ENCODE measurements at places on chromosomes 3 and 15.

DNA sequence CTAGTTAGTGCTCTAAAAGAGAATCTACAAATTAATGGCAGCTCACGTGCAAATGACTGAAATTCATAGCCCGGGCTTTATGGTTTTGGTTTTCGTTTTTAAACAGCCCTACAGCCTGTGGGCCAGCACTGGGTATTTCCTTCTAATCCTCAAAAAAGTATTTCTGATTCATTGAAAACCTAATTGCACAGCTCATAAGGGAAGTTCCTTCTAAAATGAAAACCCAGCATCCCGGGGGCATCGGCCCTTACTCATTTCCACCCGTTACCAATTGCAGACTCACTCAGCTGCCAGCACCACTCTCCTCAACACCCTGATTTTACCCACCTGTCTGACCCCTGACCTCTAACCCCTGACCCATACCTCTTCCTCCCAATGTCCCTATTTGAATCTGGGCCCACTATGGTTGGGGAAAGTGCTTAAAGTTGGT is 59.5 kb upstream of the ZNF148 start:
- DNase-seq, result no peak

DNA sequence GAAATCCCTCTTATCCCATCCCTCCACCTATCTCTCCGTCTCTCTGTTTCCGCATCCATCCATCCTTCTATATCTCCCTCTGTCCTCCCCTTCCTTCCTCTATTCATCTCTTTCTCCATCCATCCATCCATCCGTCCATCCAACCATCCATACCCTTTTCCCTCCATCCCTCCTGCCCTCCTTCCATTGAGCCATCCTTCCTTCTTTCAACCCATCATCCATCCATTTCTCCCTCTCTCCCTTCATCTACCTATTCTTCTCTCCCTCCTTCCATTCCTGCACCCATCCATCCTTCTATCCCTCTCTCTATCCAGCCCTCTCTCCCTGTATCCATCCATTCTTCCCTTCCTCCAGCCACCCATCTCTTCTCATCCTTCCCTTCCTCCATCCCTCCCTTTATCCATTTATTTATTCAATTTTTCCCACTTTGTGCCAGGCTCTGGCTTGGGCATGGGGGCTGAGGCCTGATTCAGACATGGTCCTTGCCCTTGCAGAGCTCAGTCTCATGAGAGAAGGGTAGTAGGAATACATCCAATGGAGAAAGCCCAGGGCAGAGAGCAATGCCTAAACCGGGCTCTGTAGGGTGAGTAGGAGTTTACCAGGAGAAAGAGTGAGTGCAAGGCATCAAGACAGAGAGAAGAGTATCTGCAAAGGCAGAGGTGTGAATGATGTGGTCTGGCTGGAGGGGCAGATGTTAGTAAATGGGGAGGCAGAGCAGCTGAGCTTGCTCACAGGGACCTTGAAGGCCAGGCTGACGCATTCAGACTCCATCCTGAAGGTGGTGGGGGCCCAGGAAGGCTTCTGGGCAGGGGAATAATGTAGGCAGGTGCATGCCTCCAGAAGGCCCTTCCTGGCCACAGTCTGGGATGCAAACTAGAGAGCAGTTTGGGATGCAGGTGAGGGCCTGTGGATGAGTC is 19.5 kb upstream of the FBLN2 start:
- DNase-seq, result no peak

DNA sequence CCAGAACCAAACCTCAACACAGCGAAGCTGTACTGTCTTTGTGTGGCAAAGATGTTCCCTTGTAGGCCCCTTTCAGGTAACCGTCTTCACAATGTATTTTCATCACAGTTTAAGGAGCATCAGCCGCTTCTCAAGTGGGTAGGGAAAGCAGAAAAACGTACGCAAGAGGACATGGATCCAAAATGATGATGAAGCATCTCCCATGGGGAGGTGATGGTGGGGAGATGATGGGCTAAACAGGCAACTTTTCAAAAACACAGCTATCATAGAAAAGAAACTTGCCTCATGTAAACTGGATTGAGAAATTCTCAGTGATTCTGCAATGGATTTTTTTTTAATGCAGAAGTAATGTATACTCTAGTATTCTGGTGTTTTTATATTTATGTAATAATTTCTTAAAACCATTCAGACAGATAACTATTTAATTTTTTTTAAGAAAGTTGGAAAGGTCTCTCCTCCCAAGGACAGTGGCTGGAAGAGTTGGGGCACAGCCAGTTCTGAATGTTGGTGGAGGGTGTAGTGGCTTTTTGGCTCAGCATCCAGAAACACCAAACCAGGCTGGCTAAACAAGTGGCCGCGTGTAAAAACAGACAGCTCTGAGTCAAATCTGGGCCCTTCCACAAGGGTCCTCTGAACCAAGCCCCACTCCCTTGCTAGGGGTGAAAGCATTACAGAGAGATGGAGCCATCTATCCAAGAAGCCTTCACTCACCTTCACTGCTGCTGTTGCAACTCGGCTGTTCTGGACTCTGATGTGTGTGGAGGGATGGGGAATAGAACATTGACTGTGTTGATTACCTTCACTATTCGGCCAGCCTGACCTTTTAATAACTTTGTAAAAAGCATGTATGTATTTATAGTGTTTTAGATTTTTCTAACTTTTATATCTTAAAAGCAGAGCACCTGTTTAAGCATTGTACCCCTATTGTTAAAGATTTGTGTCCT is 60.0 kb downstream of the AAGAB start:
- DNase-seq, result no peak

- DNase-seq, result no peak
Measured at GRCh38 chr3:15630646-15631350, 29.3 kb downstream of the BTD start.

GRCh38 chr3:47365213-47366153 is 15.3 kb upstream of the PTPN23 start:
- no peak for DNase-seq

GRCh38 chr15:88628018-88628654 is 7.0 kb downstream of the AEN start:
- DNase-seq, result no peak

Data from activated CD4-positive, CD25-positive, alpha-beta regulatory T cell (primary cell).